ENCODE measurements at places on chromosomes 1 and 21.

DNA sequence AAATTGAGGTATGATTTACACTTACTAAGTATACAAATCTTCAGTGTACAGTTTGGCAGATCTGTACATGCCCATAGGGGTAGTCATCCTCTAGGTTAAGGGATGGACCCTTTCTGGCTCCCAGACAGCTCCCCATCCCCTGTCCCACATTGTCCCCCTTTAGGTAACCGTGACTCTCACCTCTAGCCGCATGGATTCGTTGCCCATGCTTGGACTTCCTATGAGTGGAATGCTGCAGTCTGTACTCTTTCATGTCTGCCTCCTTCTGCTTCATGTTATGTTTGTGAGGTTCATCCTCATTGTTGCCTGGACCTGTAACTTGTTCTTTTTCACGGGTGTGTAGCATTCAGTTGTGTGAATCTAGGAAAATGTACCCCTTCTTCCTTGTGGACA lies 20.3 kb downstream of the SLC37A1 start:
- no peak for DNase-seq

- no peak for DNase-seq
Observed at GRCh38 chr1:153527023-153527682, 8.6 kb downstream of the S100A6 start.

GRCh38 chr1:21659099-21659923 lies 9.8 kb downstream of the RAP1GAP start:
- peak; percentile 64 for DNase-seq

DNA sequence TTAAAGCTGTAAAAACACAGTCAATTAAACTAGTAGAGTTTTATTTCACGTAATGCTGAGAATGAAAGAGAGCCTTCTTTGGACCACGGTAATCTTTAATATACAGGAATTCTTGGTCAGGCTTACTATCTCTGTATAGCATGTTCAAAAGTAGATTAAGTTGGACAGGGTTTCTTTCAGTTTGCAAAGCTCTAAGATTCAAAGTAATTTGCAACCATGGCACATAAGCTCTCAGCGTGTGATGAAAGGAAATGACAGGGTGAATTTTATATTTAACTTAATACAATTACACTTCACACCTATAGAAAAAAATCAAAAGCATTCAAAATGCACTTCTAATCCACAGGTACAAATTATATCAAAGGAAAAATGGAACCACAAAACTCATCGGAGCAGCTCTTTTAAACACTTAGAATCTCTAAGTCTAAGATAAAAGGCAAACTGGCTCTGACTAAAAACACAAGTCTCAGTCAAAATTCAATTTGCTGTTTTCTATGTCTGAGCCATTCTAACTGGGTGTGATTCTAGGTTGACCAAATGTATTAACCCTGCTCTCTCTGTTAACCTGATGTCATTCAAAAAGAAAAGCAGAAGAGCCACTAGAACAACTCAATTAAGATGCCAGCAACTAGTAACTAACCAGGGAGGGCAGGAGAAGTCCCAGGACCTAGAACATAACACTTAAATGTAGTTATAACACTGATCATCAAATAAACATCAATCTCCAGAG lies 147.7 kb downstream of the RERE start:
- no peak for DNase-seq

- no peak for DNase-seq
Observed at GRCh38 chr1:17206196-17206595, 1.3 kb downstream of the PADI1 start.

- DNase-seq, result no peak
Observed at GRCh38 chr1:112850034-112850757, 105.8 kb downstream of the SLC16A1 start.

GRCh38 chr1:21238141-21238800 lies 52.0 kb downstream of the ECE1 start:
- no peak for DNase-seq

DNA sequence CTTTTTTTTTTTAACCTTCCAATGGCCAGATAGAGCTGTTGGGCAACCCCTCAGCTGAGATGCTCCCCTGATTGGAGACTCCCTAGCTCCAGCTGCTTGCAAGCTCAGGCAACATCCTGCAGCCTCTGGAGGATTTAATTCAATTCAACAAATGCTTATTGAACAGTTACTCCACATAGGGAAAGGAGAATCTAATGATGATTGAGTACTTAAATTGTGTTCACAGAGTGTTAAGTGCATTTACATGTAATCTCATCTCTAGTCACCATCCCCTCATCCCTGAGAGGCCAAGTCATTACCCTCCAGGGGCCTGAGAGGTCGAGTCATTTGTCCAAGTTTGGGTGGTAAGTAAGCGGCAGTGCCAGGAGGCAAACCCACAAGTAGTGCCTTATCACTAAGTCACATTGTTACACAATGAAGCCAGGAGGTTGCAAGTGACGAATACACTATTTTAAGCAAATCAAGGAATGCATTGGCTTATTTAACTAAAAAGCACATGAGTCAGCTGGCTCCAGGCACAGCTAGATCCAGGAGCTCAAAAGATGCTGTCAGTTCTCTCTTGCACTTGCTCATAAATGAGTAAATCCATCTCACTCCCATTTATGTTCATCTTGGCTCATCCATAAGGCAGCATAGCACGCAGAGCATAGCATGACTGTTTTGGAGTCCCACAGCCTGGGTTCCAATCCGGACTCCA lies 64.3 kb downstream of the OPTC start:
- no peak for DNase-seq

- DNase-seq, result no peak
Observed at GRCh38 chr1:54299037-54299436, 99.1 kb downstream of the MRPL37 start.

DNA sequence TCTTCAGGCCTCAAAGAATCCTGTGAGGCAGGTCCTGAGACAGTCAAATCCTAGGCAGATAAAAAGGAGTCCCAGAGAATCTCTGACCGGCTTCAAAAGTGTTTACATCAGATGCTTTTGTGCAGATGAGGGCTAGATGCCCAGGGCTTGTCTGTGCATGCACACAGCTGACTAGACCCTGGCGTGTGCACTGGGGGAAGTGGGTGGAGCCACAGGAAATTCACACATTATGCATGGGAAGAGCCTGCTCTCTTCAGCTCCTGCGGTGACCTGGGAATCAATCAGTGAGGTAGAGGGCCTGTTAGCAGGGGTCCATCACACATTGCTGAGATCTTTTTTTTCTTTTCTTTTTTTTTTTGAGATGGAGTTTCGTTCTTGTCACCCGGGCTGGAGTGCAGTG lies 36.6 kb upstream of the NHLH2 start:
- no peak for DNase-seq

GRCh38 chr1:11711490-11711889 lies 20.0 kb downstream of the DRAXIN start:
- no peak for DNase-seq

DNA sequence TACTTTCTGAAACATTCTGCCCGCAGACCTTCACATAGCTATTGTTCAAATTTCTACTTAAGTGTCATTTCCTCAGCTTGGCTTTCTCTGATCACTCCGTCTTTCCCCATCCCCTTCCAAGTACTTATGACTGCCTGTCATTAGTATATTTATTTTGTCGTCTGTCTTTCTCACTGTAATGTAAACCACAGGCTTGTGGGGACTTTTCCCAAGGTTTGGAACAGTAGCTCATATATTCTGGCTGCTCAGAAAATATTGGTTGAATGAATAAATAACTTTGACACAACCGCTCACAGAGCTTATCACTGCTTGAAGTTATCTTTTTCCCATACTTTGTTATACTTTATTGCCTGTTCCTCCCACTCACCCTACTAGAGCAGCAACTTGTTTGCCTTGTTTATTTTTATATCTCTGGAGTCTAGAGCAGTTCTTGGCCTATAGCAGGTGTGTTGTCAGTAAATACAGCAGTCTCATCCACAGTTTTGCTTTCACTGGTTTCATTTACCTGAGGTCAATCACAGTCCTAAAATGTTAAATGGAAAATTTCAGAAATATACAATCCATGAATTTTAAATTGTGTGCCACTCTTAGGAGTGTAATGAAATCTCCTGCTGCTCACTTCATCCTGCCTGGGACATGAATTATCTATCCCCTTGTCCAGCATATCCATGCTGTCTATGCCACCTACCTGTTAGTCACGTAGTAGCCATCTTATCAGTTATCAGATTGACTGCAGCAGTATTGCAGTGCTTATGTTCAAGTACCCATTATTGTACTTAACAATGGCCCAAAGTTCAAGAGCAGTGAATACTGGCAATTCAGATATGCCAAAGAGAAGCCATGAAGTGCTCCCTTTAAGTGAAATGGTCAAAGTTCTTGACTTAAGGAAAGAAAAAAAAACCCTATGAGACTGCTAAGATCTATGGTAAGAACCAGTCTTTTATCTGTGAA lies 2.4 kb upstream of the CNIH4 start:
- no peak for DNase-seq

DNA sequence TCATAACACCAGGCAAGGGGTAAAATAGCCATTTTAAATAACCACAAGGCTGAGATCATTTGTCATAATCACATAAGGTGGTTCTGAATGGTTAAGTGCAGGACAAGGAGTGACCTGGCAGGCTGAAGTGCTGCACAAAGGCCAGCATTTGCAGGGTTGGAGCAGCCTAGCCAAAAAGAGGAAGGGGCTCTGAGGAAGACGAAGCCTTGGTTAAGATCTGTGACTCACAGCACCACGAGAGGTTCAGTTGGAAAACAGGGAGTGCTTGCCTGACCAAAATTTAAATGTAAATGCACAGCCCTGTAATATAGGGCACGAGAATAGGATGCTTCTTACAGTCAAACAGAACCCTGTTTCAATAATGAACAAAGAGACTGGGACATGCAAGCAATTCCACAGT lies 12.1 kb downstream of the ATP5PF start:
- DNase-seq, result no peak

GRCh38 chr1:83676106-83676505 lies 322.8 kb downstream of the TTLL7 start:
- no peak for DNase-seq

DNA sequence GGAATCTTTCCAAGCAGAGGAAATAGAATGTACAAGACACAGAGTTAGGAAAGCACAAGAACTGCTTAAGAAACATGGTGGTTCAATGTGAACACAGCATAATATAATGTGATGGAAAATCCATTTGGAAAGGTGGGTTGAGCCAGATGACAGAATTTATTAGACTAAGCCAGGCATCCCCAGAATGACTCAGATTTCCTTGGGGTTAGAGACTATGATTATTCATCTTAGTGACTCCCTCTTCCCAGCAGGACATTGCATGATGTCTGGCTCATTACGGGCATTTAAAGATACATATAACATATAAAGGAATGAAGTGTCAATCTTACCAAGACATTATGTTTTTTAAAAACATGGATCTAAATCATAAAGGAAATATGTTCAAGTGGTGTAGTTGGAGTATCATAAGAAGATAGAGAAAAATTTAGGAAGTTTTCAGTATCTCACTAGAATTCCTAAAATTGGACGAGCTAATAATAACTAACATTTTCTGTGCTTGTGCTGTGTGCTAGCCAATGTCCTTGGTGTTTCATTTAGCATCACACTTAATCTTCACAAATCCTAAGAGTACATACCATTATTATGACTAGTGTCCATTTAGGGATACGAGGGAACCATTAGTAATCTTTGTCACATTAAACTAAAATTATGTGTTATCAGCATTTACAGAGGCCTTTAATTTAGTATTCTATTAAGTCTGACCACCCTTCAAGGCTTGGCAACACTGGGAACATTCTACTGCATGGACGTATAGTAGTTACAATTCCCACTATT lies 41.0 kb upstream of the ST6GALNAC5 start:
- no peak for DNase-seq

GRCh38 chr1:2906085-2906484 lies 104.6 kb upstream of the TTC34 start:
- no peak for DNase-seq

DNA sequence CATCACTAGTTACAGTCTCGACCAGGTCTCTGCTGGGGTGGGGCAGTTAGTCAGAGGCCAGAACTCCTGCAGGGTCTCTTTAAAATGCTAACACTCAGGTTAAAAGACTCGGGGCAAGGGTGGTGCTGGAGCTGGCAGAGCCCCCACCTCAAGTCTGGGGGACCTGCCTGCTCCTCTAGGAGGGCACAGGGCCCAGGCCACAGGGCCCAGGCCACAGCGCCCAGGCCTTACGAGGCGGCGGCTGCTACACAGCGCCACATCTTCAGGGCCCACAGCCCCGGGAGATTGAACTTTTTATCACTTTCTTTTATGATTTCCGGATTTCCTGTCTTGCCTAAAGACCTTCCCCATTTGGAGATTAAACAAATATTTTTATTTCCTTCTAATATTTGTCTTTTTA lies 10.4 kb downstream of the MPZ start:
- DNase-seq, result no peak

DNA sequence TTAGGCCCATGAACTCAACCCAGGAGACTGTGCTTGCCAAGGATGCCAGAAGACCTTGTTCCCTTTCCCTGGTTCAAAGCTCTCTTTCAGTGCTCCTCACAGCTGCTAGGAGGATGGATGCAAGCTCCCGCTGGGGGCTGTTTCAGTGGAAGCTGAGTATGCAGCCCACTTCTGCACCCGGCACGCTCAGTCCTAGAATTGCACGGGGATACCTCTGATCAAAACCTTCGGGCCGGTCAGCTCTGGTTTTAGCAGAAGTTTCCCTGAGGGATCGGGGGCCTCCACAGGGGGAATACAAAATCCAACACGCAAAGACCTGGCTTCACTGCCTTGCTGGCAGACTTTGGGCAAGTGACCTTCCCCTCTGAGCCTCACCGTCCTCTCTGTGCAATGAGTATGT lies 4.2 kb upstream of the SSBP3 start:
- DNase-seq, result no peak

GRCh38 chr21:26546446-26547097 lies 26.5 kb downstream of the CYYR1 start:
- no peak for DNase-seq

DNA sequence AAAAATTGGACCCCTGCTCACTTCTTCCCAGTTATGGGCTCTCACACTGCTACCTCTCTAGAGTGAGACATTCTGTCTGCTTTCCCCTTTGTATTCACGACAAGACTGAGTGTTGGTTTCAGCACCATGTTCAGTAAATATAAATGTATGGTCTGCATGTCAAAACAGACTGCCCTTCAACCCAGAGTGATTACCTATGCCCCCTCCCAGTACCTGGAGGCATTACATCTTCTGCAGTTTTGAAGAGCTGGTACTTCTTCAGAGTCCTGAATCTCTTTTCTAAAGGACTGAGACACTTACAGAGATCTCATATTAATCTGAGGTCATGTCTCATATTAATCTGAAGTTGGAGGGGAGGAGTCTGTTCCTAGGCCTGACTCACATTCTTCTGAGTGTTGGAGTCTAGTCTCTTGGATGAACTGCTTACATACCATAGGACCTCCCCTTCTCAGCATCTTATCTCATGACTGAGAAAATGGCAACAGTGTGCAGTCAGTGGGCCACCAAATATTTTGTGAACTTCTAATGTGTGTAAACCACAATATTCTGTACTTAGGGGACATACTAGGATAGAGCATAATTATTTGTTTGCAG lies 80.3 kb downstream of the RGL1 start:
- DNase-seq, result no peak

- no peak for DNase-seq
Observed at GRCh38 chr1:59397139-59397858, 100.4 kb downstream of the FGGY start.

- no peak for DNase-seq
Observed at GRCh38 chr1:116163533-116163932, 52.3 kb downstream of the MAB21L3 start.

Measured in activated T-cell treated with anti-CD3 and anti-CD28 coated beads for 24 hours (primary cell).